Astrocyte of the spinal cord (primary cell): ENCODE measurements at places on chromosomes 16 and 17.

GRCh38 chr17:50363217-50364060 lies 9.5 kb downstream of the MRPL27 start:
- peak; percentile 55 for DNase-seq

DNA sequence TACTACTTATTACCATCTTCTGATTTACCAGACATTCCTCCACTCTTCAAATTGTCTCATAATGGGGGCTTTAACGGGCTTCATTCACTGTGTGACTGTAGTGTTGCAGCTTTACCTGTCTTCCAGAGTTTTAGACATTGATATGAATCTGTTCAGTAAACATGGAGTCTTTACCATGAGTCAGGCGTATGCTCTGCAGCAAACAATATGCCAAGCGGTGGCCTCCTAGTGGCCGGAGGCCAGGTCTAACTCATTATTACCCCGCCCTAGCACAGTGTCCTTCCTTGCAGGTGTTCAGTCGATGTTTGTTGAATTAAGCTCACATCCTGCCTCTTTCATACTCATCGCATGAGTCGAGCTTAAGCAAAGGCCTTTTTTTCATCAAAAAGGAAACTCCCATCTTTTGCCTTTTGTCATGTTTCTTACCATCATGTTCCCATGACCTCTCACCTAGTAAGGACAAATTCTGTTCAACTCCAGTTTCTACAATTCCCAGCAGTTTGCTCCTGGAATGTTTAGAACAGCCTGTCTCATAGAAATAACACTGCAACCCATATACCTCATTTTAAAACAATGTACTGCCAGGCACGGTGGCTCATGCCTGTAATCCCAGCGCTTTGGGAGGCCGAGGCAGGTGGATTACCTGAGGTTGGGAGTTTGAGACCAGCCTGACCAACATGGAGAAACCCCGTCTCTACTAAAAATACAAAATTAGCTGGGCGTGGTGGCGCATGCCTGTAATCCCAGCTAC lies 39.4 kb downstream of the TUBD1 start:
- peak; percentile 97 for DNase-seq

- no peak for DNase-seq
Measured at GRCh38 chr17:52738791-52739190, 580.3 kb upstream of the CA10 start.

DNA sequence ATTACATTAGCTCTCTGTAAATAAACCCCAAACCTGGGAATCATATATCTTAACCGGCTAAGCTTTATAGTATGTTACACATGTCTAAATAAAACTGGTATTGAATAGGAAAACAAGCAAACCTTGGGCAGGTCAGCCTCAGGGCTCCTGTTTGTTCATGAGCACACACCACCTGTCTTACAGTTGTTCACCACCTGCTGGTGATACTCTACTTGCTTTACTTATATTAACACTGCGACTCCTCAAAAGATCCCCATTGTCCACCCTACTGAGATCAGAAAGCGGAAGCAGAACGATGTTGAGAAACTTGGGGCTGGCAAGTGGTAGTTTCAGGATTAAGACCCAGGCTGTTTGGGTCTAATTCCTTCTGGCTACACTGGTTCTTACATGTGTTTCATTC lies 16.4 kb downstream of the CDH13 start:
- no peak for DNase-seq

DNA sequence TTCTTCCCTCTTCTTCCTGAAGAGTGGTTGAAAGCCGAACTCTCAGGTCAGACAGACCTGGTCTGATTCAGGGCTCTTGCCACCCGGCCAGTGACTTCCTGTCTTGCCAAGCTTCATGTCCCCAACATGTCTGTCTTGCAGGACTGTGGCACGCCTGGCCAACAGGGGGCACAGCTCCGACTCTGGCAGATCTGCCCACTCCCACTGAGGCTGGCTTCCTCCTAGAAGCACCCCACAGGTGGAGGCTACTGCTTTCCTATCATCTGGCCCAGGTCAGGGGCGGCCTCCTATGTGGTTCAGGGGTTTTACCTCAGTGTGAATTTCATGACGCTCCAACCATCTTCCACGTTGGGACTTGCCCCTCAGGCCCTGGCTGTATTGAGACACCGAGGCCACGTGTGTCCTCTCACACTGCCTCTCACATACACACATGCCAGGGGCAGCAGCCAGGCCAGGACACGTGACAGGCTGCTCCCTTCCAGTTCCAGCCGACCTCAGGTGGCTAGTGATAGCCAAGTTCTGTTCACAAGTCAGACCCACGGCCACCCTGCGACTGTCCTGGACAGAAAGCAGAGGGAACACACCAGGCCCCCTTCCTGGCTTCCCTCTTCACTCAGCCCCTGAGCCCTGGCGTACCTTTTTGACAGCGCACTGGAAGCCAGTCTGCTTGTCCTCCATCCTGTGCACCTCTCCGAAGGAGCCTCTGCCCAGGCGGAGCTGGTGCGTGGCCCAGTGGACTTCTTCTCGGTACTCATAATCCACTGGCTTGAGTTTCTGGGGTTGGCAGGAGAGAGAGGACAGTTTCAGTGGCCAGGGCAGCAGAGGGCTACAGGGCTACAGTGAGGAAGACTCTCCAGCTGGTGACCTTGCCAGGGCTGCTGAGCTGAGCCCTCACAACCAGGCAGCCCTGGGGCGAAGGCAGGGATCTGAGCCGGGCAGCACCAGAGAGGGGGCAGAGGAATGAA lies 22.6 kb upstream of the SPATA32 start:
- no peak for DNase-seq

DNA sequence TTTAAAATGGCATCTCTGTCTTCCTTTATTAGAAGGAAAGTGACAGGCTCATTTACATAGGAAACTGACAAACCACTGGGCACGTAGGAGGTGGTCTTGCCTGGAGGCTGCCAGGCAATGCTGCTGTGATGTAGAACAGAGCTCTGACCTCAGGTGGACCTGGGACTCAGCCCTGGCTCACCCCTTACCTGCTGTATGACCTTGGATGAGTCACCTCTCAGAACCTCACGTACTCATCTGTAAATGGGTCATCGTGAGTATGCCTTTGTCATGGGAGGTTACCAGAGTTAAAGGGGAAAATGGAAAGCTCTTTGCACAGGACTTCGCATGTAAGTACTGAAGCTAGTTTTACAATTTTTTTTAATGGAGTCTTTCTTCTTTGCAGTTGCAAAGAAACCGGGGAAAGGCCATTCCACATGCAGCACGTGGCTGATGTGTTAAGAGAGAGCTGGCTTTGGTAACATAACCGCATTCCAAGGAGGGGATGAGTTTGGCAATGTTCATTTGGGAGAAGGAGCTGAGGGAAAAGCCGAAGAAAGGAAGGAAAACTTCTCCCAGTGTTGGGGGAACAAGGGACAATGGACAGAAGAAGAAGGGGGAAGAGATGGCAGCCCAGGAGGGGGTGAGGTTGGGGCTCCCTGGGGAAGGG lies 37.4 kb upstream of the LONP2 start:
- no peak for DNase-seq
